HL-60 (cell line): ENCODE measurements at places on chromosomes 16 and 17.

DNA sequence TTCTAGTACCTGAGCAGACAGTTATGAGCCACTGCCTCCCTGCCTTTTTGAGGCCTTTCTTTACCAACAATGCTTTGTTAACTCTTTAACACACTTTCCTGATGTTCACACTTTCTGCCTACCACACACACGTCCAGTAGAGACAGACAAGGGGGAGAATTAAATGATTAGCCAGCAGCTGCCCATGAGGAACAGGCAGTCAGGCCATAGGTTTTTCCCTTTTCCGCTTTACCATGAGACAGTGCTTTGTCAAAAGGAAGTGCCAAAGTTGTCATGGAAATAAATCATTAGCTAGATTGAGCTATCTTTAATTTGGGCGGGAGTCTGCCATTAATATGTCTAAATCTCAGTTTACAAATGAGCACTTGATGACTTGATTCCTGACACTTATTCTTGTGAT is 102.1 kb downstream of the PITPNC1 start:
- DNase-seq, result no peak

DNA sequence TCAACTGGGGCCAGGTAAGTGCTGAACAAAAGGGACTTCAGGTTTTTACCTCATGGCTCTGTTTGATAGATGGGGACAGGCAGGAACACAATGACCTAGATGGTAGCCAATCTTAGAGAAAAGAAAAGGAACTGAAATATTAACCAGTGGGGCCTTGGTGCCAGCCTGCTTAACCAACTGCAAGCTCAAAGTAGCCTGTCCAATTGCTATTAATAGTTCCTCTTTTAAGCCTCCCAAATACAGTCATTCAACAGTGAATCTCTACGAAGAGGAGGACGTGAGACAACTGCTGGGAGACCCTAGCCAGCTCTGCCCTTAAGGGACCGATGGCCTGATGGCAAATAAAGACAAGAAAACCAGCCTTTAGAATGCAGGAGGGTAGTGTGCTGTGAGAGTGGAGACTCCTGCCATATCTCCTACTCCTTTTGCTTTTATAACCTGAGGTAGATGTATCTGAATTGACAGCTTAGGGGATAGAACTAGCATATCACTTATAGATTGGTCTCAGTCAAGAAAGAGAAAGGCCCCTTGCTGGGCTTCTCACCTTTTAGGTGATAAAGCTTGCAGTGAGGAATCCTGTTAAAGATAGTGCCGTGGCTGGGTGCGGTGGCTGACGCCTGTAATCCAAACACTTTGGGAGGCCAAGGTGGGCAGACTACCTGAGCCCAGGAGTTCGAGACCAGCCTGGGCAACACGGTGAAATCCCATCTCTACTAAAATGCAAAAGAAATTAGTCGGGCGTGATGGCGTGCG is 28.3 kb downstream of the ARSG start:
- no peak for DNase-seq

DNA sequence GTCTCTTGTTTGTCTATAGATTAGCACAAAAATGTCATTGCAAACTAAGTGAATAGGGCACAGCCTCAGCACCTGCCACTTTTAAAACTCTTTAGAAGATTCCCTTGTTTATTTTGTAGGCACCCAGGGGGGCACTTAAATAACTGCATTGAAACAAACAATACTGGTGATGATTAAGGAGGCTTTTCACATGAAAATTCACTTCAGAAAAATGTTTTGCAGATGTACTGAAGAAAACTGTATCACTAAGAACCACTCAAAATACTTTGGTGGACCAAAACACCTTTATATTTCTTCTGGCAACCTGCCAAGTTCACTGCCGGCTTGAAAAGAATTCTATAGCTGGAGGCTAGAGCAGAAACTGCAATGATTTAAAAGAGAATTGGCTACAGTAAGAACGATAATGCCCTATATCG is 281.5 kb downstream of the TOX3 start:
- DNase-seq, result no peak

- DNase-seq, result no peak
Observed at GRCh38 chr16:83797013-83797412, 10.8 kb upstream of the HSBP1 start.

- peak; percentile 41 for DNase-seq
Observed at GRCh38 chr16:569445-570254, at the start of gene PIGQ. Gene PIGQ, plus strand, starts transcription at chr16:569968. Its CDS starts 4,107 bp downstream, at chr16:574075.

GRCh38 chr16:13835935-13836730 is 83.8 kb upstream of the ERCC4 start:
- no peak for DNase-seq

DNA sequence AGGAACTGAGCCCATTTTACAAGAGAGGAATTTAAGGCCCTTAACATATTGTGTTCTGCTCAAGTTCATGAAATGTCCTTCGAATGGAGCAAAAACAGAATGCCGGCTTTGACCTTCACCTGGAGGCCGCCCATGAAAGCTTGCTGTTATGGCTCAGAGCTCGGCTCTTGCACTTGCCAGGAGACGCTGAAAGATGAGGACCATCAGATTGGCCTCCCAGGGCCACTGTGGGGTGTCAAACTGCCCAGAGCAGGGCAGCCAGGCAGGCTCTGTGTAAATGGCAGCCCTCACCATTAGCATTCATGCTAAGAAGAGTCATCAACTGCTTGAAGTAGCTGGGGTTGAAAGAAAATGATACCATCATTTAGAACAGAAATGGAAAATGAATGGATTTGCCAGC is 39.3 kb downstream of the IL21R start:
- no peak for DNase-seq
